ENCODE measurements at places on chromosomes 3 and 15.

DNA sequence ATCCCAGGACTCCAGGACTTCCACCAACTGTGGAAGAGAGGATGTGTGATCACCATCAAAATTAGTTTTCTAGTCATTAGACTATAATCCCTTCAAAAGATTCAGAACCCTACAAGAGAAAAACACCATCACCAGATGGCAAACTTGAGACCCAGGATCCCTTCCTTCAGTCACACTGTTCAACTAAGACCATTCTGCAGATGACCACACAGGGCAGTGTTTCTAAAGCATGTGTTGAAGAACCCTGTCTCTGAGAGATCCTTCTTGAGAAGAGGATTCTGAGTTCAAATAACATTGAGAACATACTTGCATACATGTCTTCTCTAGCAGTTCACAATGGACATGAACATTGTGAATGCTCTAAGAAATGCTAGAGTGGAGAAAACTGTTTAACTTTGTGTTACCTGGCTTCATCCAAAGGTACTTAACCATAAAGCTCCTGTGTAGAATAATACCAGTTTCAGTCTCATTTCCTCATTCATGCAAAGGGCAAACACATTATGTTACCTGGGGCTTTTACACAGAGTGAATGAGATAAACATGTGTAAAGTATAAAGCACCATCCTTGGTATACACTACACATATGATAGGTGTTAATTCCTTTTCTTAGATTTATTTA lies 2.4 kb upstream of the ADGRG7 start:
- no peak for DNase-seq

GRCh38 chr3:194120789-194121770 lies 14.9 kb upstream of the HES1 start:
- DNase-seq: no peak

DNA sequence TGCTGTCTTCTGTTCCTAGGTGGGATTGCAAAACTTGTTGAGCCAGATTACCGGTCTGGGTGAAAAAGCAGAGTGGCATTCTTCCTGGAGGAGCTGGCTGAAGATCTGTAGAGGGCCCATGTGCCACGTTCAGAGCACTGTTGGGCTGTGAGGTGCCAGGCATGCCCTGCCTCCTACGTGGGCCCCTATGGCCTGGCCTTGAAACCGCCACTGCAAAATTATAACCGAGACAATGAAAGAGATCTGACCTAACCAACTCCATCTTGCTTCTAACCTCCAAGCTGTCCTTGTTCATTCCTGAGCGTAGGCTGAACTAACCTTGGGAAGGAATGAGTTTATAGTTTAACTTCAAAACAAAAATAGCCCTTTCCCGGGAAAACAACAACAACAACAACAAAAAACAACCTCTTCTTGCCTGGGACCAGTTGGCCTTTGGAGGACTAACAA lies 1.4 kb upstream of the ACAD9 start:
- DNase-seq: no peak

- DNase-seq: no peak
Observed at GRCh38 chr15:78179906-78180305, 30.7 kb downstream of the IDH3A start.

DNA sequence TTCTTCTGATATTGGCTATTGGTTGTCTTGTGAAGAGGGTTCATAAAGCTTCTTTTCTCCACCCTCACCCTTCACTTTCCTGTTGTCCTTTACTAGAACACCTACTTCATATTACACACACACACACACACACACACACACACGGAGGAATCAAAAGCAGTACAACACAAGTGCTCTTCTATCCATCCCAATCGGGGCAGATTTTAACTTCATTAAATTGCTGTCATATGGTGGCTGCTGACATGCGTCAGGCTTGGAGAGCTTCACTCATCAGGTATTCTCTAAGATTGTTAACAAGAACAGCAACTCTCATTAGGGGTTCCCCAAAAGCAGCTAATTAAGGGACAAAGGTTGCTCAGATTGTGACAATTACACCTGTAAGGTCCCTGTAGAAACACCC lies 239.1 kb upstream of the MEIS2 start:
- no peak for DNase-seq

GRCh38 chr15:95758851-95759250 lies 571.6 kb upstream of the NR2F2 start:
- no peak for DNase-seq

DNA sequence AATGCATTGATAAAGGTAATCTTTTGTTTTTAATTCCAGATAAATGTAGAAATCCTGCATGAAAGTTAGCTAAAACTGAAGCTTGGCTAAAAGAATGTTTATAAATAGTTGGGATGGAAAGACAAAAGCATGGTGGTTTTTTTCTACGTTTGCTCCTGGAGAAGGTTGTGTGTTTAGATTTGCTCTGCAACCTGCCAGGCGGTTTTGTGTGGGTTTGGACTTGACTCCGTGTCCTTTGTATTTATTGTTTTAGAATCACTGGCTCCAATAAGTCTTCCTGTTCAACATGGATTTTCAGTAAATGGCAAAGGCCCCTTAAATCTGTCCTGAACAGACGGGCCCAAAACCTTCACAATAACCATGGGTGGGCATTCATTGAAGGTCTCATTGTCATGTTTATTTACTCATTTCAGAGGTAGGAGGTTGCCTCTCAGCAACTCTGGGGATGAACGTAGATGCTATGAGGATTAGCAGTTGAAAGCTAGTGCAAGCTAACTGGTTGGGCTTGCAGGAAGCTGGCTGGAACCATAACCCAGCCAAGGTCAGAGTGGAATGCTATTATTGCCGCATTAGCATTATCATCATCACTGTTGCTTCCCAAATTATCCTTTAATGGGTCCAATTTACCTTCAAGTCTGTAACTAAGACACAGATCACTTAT lies 60.6 kb upstream of the ADAMTS9 start:
- DNase-seq: no peak

DNA sequence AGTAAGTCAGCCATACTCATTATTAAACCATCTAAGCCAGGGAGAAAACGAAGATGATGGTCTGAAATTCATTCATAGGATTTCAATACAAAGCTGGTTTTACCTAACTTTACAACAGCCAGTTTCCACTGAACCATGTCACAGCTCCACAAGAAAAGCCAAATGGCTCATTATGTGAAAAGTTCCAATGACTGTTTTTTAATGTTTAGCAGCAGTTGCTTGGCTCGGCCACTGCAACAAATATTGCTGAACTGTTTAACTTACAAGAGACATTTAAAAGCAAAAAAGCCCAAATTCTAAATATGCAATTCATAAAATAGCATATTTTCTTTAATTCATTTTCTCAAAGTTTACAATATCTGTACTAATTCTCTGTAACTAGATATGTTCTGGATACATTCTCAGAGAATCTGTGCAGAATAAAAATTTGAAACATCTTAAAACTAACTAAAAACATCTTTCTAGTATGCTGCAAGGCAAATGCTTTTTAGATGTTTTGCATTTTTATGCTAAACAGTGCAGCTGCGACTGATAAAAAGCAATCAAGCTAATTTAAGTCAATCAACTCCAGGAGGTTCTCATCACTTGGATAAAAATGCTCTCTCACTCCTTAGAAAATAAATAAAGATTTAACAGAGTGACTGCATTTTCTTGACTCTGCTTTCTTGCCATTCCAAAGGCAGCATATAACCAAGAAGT lies 356.5 kb downstream of the ERC2 start:
- DNase-seq: no peak

DNA sequence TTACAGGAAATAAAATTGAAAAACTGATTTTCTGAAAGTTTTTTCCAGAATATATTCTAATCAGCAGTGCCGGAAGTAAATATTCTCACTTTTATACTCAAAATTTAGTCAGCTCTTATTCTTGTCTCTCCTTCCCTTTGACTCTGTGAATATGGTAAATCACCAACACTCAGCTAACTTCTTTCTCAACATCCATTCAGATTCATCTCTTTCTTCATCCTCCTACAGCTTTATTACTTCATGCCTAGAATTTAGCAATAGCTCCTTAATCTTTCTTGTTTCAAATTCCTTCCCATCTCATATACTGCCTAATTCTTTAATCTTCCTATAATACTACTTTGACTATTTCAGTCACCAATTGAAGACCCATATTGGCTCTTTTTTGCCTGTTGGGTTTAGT lies 67.9 kb downstream of the FGF7 start:
- DNase-seq: no peak

- no peak for DNase-seq
Observed at GRCh38 chr3:128917291-128917690, 37.9 kb downstream of the ACAD9 start.

DNA sequence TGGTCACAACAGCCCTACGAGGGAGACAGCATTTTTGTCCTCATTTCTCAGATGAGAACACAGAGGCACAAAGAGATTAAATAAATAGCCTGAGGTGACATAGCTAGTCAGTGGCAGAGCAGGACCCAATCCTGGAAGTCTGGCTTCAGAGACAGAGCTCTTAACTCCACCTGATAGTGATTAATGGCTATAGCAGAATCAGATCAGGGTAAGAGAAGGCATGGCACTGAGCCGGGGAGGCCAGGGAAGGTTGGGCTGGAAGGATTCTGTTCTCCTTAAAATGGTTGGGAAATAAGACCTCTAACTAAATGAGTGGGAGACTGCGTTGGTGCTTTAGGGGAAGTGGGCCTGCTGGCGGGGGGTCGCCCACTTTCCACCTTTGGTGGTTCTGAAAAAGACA lies 104.5 kb downstream of the VGLL4 start:
- DNase-seq: no peak

DNA sequence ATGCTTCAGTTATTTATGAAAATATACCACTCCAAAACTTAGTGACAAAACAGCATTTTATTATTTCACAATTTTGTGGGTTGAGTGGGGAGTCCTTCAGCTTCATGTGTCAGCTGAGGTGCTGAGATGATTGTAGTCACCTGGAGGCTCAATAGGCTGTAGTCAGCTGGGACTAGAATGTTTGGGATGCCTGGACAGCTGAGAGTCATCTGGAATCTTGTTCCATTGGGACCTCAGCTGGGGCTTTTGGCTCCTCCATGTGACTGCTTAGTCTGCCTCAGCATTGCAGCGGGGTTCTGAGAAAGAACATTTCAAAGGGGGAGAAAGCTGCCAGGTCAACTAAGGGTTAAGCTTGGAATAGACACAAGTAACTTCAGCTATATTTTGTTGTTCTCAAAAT lies 13.4 kb downstream of the STT3B start:
- DNase-seq: no peak

DNA sequence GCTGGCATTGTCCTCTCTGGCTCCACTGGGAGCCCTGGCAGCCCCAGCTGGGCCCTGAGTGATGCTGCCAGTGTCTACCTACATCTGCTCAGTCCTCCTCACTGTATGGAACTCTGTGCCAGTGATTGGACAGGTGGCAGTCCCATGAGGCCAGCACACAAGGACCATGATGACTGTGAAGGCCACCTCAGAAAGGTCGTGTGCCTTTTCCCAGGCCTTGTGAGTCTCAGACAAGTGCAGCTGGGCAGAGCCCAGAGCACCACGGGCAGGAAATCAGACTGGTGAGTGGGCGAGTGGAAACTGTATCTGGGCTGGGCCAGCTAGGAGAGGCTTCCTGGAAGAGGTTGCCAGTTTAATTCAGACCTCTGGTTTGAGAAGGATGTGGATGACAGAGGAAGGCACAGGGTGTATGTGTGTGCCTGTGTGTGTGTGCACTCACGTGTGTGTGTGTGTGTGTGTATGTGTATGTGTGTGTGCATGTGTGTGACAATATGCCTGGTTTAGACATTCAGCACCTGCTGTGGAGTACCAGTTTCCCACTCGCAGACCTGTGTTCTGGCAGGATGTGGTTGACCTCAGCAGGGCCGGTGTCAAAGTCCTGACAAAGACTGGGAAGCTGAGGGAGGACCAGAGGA lies 7.0 kb downstream of the MAPKAPK3 start:
- DNase-seq: no peak

- no peak for DNase-seq
Observed at GRCh38 chr3:117868766-117869165, 1159.2 kb downstream of the TUSC7 start.

- DNase-seq: no peak
Observed at GRCh38 chr15:72307026-72307425, 12.9 kb downstream of the CELF6 start.

- DNase-seq: no peak
Observed at GRCh38 chr15:51793521-51794305, 35.7 kb upstream of the TMOD3 start.

- no peak for DNase-seq
Observed at GRCh38 chr3:111871809-111872623, 13.0 kb downstream of the PHLDB2 start.

GRCh38 chr3:76043746-76044145 lies 258.4 kb upstream of the ZNF717 start:
- DNase-seq: no peak

DNA sequence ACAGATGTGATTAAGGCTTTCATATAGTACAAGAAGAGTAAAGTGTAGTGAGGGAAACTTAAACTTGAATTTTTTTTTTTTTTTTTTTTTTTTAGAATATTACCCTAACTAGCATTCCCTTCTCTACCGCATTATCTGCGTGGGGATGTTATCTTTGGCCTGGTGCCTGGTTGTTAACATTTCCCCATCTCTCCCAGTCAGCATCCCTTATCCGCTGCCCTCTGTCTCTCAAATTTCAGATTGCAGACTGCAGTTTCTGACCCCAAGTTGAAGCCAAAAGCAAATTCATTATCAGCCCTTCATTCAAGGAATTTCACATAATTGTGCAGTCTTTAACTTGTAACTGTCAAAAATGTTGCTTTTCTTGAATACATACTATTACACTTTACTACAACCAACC lies 353.0 kb downstream of the PLOD2 start:
- DNase-seq: no peak

DNA sequence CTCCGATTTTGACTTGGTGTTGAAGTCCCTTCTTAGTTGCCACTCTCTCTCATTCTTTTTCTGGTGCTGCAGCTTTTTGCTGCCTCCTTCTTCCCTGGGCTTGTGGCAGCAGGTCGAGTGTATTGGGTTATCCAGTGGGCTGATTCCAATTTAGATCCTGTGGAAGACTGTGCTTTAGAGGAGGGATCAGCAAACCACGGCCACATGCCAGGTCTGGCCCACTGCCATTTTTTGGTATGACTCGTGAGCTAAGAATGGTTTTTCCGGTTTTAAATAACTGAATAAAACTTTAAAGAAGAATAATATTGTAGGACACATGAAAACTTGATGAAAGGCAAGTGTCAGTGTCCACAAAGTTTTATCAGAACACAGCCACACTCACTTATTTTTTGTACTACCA lies 330.5 kb downstream of the ROBO2 start:
- no peak for DNase-seq

Measured in activated naive CD8-positive, alpha-beta T cell treated with anti-CD3 and anti-CD28 coated beads, Interleukin-2, amount 50 U/mL, for 16 hours (primary cell).